ENCODE measurements at places on chromosomes 4 and X.

- DNase-seq, result no peak
Observed at GRCh38 chr4:14168919-14169318, 541.4 kb upstream of the BOD1L1 start.

- no peak for DNase-seq
Observed at GRCh38 chr4:149531861-149532260, 283.8 kb downstream of the IQCM start.

- DNase-seq, result peak; percentile 64
Observed at GRCh38 chrX:74383611-74384010, 37.7 kb upstream of the SLC16A2 start.

- no peak for DNase-seq
Observed at GRCh38 chr4:73589887-73590801, 30.1 kb downstream of the RASSF6 start.

DNA sequence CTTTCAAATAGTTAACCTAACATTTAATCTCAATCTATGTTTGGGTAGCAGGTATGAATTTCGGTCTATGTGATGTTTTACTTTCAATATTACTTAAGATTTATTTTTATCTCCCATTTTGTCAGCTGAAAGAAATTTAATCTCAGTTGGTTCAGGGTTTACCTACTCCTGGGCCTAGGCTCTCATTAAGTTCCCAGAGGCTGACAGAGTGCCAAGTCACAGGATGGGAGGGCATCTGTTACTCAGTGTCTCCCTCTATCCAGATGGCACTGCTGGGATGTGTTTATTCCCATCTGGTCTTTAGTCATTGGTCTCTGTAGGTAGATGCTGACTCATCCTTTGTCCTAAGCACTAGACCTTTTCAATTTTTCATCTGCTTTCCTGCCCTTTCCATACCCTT lies 129.4 kb upstream of the ARSJ start:
- DNase-seq, result no peak

DNA sequence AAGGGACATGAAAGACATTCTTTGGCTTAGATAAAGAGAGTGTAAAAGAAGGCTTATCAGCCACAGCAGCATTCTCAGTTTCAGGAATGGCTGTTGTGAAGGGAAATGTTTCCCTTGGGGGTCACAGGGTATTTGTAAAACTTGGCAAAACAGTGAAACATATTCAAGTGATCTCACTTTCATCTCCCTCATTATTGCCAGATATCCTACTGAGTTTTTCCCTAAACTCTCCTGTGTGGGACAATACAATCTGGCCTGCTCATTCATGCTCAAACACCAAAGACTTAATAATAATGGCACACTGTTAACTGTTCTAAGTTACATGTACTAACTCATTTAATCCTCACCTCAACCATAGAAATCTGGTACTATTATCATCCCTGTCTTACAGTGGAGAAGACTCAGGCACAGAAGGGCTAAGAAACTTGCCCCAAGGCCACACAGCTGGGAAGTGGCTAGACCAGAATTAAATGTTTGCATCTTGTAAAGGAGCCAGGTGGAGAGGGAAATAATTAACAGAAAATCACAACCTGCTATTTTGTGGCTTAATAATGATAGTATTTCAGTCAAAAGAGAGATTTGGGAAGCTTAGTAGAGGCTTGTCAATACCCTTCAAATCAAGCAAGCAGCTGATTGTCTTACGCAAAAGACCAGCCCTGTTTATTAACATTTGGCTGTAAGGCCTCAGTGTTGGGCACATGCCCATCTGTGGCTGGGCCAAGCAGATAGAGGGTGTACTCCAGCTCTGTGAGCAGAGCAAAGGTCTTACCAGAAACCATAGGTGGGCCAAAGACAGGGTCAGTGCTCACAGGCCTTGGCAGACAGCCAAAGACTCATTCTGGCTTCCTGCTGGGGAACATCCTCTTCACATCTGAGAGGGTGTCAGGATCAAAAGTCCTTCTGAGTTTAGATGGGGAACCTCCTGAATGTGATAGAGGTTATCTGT lies 17.3 kb downstream of the SMPX start:
- no peak for DNase-seq

DNA sequence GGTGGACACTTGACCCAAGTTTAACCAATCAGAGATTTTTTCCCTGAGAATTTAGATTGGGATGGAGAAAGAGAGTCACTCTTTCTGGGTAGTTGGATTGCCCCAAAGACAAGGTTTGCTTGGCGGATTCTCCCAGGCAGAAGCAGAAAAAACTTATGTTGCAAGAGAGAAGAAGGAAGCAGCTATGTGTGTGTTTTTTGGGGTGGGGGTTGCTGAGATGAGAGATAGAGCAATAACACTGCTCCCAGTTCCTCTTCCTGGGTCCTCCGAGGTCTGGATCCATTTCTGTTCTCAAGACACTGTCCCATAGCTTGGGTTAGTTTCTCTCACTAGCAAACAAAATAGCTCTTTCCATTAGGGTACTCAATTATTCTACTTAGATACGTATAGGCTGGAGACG lies 222.1 kb downstream of the STIM2 start:
- DNase-seq, result no peak

DNA sequence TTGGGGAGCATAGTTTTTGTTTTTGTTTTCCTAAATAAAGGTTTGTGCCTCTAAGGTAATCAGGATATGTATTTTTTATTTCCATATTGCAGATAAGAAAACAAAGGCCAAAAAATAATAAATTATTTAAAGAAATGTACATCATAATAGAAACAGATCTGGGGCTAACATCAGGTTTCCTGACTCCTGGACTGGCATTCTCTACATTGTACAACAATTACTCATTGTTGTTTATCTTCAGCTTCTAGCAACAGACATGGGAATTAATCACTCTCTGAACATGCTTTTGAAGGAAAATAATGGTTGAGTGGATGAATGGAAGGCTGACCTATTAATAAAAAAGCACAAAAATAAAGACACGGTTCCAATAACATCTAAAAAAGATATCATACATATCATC lies 146.2 kb downstream of the KCNIP4 start:
- DNase-seq, result no peak

- no peak for DNase-seq
Observed at GRCh38 chr4:68906780-68907137, 44.8 kb downstream of the UGT2A3 start.

- no peak for DNase-seq
Observed at GRCh38 chr4:89316211-89316610, 8.6 kb upstream of the GPRIN3 start.

- DNase-seq, result no peak
Observed at GRCh38 chr4:181504924-181505323, 738.3 kb upstream of the TENM3 start.

DNA sequence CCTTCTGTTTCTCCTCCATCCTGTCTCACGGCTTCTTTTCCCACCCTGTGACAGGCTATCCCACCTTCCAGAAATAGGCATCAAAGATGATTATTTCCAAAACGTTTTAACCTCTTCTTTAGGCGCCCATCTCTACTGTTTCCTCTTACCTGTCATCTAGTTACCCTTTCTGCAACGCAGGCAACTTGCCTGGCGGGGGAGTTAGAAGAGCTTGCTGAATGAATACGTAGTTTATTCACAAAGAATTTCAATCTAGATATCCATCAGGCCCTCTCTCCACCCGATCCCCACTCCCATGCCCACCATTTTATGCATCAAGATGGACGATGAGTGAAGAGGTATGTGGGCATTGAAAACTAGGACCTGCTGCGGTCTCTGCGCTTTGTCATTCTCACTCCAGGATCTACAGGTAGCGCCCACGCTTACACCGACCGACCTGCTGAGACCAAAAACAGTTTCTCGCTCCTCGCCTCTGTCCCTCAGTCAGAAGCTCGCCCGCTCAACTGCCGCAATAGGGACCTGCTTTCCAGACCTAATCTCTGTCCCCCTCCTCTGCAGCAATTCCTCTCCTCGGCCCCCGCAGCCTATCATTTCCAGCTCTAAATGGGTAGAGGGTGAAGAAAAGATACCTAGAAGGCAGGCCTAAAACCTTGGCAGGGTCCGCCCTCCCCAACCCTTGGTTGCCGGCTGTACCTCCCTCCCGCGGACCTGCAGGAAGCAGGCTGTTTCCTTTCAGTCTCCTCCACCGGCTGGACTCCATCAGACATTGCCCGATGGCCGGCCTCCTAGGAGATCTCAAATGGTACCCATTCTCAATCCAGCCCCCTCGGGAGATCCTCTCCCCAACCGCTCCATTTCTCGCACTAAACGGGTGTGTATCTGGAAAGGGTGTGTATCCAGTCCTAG lies 624 bp downstream of the BEX5 start:
- DNase-seq, result no peak

DNA sequence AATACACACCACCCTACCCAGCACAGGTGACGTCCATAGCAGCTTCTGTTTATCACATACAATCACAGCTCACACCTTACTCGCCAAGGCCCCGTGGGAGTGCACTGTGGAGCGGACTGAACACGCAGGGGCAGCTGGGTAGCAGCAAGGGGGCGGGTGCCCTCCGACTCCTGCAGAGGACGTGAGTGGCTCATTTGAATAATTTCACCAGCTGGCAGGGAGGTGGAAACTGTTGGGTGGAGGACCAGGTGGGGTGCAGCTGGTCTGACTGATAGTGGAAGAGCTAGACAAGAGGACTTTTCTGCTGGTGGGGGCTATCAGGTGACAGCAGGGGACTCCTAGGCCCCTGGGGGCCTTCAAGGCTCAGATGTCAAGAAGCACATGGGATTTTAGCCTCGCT lies 16.3 kb downstream of the MAN2B2 start:
- no peak for DNase-seq

GRCh38 chr4:140052050-140052449 lies 101.9 kb downstream of the MAML3 start:
- DNase-seq, result peak; percentile 44

- DNase-seq, result no peak
Observed at GRCh38 chr4:187666697-187667494, 328.7 kb upstream of the ZFP42 start.

DNA sequence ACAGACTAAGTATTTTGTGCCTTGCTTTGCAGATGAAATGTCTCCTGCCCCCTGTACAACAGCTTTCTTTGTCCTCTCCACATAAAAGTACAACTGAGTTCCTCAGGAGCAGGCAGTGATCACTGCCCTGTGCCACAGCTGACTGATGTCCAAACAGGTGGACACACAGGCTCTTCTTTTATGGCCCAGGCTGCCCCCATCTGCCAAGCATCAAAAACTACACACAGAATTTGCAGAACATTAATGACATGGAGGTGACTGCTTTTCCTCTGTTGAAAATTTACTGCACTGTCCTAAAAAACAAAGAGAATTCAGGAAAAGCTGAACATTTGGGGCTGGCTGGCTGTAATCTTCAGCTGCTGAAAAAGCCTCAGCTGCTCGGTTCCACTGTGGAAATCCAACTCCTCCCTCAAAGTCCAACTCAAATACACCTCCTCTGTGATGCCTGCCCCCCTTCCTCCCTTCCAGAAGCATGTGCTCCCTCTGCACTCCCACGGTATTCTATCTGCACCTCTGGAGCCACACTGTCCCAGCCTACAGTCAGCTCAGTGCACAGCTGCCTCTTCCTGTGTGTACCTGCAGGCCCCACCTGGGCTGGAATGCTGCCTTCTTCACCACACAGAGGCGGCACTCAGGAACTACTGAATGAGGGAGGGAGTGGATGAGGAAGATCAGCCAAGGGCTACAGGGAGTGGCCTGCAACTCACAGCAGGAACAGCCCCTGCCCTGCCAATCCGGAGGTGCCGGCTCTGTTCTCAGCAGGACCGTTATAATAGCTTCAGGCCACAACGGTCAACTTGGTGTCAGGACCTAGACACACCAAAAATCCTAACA lies 10.3 kb downstream of the AFAP1 start:
- DNase-seq, result no peak

- peak; percentile 23 for DNase-seq
Observed at GRCh38 chr4:153518001-153518400, 51.8 kb downstream of the TMEM131L start.

- peak; percentile 10 for DNase-seq
Observed at GRCh38 chr4:109989044-109989443, 76.4 kb downstream of the EGF start.

GRCh38 chr4:159460371-159460770 lies 357.5 kb downstream of the RAPGEF2 start:
- no peak for DNase-seq

GRCh38 chr4:72243641-72244040 lies 211.8 kb downstream of the NPFFR2 start:
- peak; percentile 9 for DNase-seq

GRCh38 chr4:79175716-79176115 lies 150.1 kb downstream of the NAA11 start:
- no peak for DNase-seq

DNA sequence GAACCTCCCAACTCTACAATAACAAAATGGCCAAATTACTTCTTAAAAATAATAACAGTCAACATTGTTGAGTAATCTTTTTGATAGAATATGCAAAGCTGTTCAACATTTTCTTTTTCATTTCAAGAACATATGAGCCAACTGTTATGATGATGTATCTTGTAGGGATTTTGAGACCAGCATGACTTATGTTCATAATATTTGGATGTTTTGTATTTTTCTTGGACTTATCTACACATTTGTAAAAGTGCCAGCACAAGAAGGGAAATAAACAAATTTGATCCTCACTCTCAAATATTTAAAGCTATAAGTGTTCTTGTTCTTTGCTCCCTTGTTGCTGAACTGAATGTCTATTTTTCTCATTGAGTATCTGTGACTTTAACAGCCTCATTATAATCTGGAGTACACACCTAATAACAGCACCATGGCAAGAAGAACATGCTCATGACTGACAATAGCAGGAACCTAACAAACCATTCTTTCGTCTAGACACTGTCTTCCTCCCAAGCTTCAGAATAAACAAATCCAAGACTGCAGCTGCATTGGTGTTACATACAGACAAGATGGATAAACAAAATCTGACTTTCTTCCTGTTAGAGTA lies 1049.7 kb downstream of the FAT4 start:
- DNase-seq, result no peak

DNA sequence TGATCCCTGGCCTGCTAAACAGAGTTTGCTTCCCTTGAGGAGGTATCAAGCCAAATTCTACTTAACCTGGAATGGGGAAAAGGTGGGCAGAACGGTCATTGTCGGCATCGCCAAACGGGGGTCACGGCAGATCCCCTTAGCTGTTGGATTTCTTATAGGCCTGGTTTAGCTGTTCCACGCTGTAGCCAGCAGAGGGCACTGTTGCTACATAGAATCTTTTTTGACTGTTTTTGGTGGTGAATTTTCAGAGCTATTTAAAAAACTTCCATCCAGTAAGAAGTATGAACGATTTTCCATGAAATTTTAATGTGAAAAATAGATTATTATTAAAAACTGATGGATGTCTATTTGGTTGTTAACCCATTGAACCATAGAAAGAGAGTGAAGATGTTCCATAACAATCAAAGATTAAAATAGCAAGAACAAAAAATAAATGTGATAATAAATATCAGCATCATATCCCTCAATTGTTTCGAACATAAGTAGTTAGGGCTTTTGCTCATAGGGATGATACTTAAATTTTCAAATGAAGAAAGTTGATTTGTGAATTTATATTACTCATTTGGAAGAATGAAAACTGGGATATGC lies 56.6 kb downstream of the LINC00632 start:
- DNase-seq, result peak; percentile 47

- no peak for DNase-seq
Observed at GRCh38 chr4:104490096-104490769, 4.5 kb downstream of the CXXC4 start.

DNA sequence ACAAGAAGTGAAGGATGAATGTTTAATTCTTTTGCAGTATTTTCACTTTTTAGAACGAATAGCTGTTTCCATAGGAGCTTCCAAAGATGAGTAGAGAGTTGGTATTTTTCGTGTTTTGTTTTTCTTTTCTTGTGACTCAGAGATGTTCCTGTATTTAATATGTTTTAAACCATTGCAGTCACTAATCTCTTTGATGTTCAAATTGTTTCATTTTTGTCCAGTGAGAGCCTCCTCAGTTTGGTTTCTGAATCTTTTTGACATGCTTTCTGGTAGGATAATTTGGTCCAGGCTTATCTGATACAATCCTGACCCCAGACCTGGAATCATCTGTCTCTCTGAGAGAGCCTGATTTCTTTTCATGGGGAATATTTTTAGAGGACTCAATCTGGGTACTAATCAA lies 41.6 kb downstream of the BEX3 start:
- DNase-seq, result no peak

Measured in NB4 (cell line).